ENCODE measurements at places on chromosomes 5 and 9.

DNA sequence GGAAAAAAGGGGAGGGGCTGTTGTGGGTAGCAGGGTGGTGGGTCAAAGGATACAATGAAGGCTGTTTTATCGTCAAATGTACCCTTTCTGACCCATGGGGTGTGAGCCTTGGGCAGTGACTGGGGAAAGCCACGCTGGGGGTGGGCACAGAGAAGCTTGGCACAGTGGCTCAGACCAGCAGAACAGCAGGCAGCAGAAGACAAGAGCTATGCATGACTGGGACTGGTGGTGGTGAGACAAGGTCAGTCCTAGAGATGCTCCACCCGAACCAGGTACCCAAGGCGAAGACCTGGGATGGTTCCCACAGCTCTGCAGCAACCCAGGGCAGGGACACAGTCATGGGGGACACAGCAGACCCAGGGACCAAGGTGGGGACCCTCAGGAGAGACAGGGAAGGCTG lies 38.3 kb downstream of the BICD2 start:
- no peak for DNase-seq

DNA sequence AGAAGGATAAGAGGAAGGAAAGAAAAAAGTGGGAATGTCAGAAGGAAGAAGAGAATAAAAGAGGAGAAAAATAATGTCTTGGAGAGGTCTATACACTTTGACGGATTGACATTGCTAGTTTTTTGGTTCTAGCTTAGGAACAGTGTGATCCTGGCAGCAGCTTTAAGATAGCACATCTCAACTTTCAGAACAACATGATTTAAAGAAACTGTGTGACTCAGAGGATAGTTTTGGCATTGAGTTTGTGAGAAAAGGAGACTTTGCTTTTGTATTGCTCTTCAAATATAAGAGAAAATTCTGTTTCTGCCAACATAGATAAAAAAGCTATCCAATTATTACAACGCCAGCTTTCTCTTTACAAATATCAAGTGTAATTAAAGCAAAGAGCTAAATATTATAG lies 260.7 kb upstream of the ARRDC3 start:
- no peak for DNase-seq

DNA sequence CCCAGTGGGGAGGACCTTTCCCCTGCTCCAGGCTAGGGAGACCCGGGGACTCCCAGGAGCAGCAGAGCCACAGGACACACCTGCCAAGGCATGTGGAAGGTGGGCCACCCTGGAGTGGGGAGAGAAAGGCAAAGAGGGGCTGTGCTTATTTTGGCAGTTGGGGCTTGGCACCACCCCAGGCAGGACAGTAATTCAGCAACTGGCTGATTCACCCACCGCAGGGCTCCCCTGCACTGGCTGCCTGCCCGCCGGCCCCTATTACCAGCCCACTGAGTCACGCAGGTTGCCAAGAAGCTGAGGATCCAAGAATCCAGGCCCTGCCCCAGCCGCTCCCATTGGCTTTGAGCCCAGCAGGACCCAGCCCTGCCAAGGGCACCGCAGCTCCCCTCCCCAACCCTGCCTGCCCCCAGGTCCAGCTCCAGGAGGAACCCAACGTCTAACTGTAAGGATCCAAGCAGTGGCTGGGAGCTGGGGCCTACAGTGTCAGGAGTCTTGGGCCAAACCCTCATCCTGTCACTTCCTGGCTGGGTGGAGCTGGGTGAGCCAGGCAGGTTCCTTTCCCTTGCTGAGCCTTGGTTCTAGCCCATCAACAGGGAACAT lies 14.2 kb upstream of the RALGDS start:
- DNase-seq: no peak

DNA sequence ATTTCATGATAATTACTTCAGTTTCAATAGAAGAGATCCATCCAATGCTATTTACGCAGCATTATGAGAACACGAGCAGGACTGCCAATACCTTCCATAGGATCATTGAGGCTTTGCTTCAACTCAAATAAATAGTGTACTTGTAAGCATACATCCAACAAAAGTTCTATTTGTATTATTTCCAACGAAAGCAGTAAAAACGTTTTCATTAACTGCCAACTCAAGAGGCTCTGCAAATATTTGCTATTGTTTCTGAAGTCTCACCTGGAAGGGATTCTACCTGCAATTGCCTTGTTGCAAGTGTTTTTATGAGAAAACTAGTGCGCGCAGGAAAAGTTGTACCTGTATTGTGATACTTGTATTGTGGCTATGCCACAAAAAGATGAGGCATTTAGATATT lies 11.0 kb upstream of the GNPDA1 start:
- no peak for DNase-seq

- DNase-seq: no peak
Observed at GRCh38 chr5:80565330-80565729, 4.8 kb downstream of the ANKRD34B start.

DNA sequence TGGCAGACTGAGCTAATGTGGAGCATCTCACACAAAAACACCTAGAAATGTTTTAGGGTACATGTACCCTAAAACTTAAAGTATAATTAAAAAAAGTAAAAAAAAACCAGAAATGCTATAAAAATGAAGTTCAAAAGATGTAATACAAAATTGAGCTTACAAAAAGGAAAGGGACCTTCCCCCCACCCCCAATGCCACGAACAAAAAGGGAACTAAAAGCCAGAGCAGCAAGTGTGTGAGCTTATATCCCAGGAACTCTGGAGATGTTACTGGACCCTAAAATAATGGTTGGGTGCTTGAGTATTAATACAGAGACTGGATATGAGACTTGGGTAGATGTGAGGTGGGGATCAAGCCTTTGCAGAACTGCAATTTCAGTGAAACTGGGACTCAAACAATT lies 11.0 kb downstream of the SPATA9 start:
- no peak for DNase-seq

DNA sequence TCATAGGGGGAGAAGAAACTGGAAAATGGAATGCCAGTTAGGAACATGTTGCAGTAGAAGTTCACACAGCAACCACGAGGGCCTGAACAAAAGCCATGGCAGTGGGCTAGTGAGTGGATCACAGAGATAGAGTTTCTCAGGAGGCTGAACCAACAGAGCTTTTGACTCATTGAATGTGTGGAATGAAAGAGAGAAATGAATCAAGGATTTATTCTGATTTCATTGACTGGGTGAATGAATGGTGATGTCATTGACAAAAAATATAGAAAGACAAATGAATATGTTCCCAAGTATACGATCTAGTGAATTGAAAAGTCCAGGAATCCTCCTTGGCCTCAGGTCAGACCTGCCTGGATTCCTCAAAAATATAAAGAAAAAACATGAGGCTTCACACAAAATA lies 99.2 kb downstream of the ZNF462 start:
- DNase-seq: no peak

DNA sequence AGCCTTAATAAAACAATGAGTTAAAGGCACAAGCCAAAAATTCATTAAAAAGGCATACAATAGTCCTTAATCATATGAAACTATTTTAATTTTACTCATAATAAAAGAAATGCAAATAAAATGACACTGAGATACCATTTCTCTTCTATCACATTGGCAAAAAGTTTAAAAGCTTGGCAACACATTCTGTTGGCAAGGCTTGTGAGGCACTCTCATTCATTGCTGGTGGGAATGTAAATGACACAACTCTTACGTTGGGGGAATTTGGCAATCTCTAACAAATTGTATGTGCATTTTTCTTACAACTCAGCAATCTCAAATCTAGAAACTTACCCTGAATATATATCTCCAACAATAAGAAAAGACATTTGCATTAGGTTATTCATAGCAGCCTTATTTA lies 111.6 kb downstream of the PRELID2 start:
- DNase-seq: no peak

GRCh38 chr5:150582241-150583109 lies 58.0 kb upstream of the SYNPO start:
- no peak for DNase-seq

GRCh38 chr9:75448281-75448680 lies 360.0 kb downstream of the OSTF1 start:
- no peak for DNase-seq

- no peak for DNase-seq
Observed at GRCh38 chr9:137919649-137920141, 42.1 kb downstream of the CACNA1B start.

GRCh38 chr5:137646761-137647160 lies 89.1 kb downstream of the KLHL3 start:
- DNase-seq: no peak

GRCh38 chr5:145161391-145161790 lies 673.8 kb downstream of the PRELID2 start:
- DNase-seq: no peak

GRCh38 chr9:121304707-121305106 lies 36.7 kb downstream of the GSN start:
- no peak for DNase-seq

- no peak for DNase-seq
Observed at GRCh38 chr5:166788050-166788449, 1503.4 kb upstream of the WWC1 start.
